ENCODE measurements at places on chromosomes 3 and 15. TPM values are rescaled to one million over a fixed set of nuclear protein-coding genes. Genes with fewer than 3 reads are reported as not detected.

DNA sequence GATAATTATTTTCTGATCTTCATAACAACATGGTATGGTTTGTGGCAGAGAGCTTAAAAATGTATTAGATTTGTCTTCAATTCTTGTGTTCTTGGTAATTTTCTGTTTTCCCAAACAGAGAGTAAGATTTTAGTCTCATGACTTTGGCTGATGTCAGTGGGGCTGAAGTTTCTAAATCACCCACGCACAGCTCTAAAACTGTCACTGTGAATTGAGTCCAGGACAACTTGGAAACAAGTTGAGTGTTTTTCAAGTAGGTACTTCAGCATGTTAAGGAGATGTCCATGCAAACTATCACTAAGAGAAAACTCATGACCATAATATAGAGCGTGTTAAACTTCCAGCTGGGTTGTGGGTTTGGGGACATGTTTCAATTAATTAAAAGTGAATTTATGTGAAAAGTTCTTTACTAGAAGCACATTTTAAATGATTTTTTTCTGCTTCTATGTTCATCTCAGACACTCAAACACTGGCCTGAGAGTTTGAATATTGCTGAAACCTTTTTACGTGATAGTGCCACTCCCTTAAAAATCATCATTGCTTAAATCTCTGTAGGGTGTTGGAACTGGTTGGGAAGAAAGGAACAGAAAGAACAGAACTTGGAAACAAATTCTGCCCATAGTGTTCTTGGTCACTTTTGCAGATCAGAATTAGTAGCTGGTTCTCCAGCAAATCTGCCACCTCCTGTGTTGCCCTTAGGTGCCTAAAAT lies 89.8 kb downstream of the KLHL25 start:
- no peaks in the 10 kb centered on the region for H3K27me3 ChIP-seq
- no peaks in the 10 kb centered on the region for H3K36me3 ChIP-seq
- H3K27ac ChIP-seq: peak overlapping the region; percentile 3
- H3K4me1 ChIP-seq: peaks cover 7% of the 10 kb centered on the region

DNA sequence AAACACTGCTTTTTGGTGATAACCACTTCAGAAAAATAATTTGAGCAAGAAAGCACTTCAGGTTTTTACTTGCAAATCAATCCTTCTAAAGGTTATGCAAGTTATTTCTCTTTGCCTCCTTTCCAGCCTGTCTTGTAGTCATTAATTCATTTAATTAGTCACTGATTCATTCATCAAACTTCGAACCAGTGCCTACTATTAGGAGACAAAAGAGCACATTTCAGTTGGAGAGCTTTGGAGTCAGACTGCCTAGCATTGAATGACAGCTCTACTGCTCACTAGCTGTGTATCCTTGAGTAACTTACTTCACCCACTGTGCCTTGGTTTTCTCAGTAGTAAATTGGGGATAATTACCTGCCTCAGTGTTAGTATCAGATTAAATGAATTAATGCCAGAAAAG lies 14.9 kb upstream of the LRRC58 start:
- H3K36me3 ChIP-seq: no peaks in the 10 kb centered on the region
- peaks cover 2% of the 10 kb centered on the region for H3K27me3 ChIP-seq
- H3K4me1 ChIP-seq: no peaks in the 10 kb centered on the region

Gene GNAT1
- 0.08 TPM for total RNA-seq

GRCh38 chr15:101191242-101191641 lies 60.6 kb downstream of the CHSY1 start:
- no peaks in the 10 kb centered on the region for H3K36me3 ChIP-seq
- no peaks in the 10 kb centered on the region for H3K27me3 ChIP-seq
- DNase-seq: no peak
- no peak overlapping the region for H3K4me3 ChIP-seq

Gene CCDC39
- total RNA-seq: under 0.01 TPM

- no peak overlapping the region for H3K27ac ChIP-seq
- DNase-seq: no peak
- H3K36me3 ChIP-seq: no peaks in the 10 kb centered on the region
- H3K27me3 ChIP-seq: no peaks in the 10 kb centered on the region
- H3K4me3 ChIP-seq: no peak overlapping the region
Observed at GRCh38 chr3:53936347-53936746, 44.7 kb upstream of the SELENOK start.

DNA sequence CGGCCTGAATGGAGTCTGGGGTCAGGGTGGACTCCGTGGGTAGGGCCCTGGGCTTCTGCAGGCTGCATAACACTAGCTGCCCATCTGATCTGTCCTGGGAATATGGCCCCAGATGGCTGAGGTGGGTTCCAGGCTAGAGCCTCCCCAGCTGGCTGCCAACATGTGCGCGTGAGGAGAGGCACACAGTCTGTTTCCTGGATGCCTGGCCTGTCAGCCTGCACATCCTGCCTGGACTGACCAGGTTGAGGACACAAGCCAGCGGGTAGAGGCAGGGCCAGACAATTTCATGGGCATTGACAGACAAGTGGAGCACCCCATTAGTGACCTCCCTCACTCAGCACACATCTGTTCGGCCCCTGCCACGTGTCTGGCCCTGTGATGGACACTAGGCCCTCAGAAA lies 29.8 kb upstream of the RPL29 start:
- H3K4me3 ChIP-seq: no peak overlapping the region
- H3K36me3 ChIP-seq: no peaks in the 10 kb centered on the region
- no peaks in the 10 kb centered on the region for H3K27me3 ChIP-seq
- H3K4me1 ChIP-seq: no peaks in the 10 kb centered on the region
- no peak for DNase-seq

GRCh38 chr15:59371458-59372351 lies 966 bp downstream of the MYO1E start:
- H3K36me3 ChIP-seq: no peaks in the 10 kb centered on the region
- peak overlapping the region; percentile 90 for H3K4me3 ChIP-seq
- H3K4me1 ChIP-seq: peaks cover 15% of the 10 kb centered on the region
- no peak for DNase-seq

GRCh38 chr15:74655424-74655823 lies 39.8 kb downstream of the CLK3 start:
- no peak for DNase-seq
- no peaks in the 10 kb centered on the region for H3K36me3 ChIP-seq
- H3K27ac ChIP-seq: no peak overlapping the region
- H3K27me3 ChIP-seq: no peaks in the 10 kb centered on the region

DNA sequence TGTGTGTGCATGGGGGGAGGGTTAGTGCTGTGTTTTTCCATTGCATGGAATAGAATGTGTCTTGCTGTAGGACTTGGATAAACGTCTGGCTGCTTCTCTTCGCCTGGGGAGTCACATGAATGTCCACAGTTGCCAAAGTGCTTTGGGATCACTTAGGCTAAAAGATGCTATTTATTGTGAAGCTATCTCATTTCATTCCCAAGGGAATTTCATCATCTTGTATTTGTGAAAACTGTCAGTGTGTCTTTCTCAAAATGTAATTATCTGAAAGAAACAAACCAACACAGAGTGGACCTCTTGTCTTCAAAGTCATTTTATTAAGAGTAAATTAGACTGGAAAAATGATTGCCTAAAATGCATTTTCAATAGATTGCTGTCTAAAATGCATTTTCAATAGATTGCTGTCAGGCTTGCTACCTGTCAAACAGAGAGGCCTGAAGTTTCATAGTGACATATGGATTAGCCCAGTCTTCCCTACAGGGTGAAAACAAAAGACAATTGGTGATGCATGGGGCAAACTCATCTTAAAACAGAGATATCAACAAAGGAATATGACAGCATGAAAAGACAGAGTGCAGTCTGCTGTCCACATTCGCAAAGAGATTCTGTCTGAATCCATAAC lies 117.1 kb upstream of the GOLIM4 start:
- no peak for DNase-seq
- no peaks in the 10 kb centered on the region for H3K27me3 ChIP-seq
- H3K4me1 ChIP-seq: no peaks in the 10 kb centered on the region
- H3K36me3 ChIP-seq: no peaks in the 10 kb centered on the region
- H3K27ac ChIP-seq: no peak overlapping the region
- no peak overlapping the region for H3K4me3 ChIP-seq

DNA sequence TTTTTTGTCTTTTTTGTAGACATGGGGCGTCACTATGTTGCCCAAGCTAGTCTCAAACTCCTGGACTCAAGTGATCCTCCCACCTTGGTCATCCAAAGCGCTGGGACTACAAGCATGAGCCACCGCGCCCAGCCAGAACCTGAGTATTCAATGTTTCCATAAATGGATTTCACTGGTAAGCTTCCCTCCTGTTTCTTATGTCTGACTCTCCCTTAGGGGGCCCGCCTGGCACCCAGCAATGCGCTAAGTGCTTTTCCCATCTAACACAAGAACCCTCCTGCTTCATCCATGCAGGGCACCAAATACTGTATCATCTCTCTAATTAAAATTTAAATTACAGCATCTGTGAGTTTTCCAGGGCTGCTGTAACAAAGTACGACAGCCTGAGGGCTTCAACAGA lies 44.9 kb downstream of the KLF15 start:
- no peak for DNase-seq
- no peaks in the 10 kb centered on the region for H3K27me3 ChIP-seq
- no peaks in the 10 kb centered on the region for H3K4me1 ChIP-seq
- no peaks in the 10 kb centered on the region for H3K36me3 ChIP-seq

Gene WDR72
- total RNA-seq: 6.1 TPM

DNA sequence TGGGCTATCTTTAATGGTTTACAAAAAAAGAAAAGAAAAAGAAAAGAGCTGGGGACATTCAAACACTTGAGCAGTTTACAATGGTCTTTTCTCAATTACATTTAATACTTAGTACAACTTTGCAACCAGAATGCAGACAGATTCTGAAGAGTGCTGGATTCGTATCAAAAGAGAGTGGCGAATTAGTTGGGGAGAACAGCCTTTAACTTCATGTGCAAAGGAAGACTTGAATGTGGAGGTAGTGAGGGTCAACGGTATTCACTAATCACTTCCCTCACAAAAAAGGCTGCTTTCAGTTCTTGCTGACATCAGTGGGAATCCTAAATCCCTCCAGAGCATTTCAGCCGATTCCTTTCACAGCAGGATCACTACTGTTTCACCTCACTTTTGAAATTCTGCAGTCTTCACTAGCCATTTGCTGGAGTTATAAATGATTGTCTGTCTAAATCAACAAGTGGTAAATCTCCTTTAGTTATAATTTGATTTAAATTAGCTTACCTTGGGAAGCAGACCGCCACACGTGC lies 323.0 kb upstream of the SEMA6D start:
- H3K4me1 ChIP-seq: no peaks in the 10 kb centered on the region
- H3K27ac ChIP-seq: no peak overlapping the region
- no peak for DNase-seq
- H3K4me3 ChIP-seq: no peak overlapping the region
- no peaks in the 10 kb centered on the region for H3K36me3 ChIP-seq

Gene AGBL1
- total RNA-seq: not detected

- no peak for DNase-seq
- no peaks in the 10 kb centered on the region for H3K27me3 ChIP-seq
- H3K36me3 ChIP-seq: no peaks in the 10 kb centered on the region
- no peak overlapping the region for H3K27ac ChIP-seq
- no peak overlapping the region for H3K4me3 ChIP-seq
Observed at GRCh38 chr3:73235768-73236167, 174.3 kb downstream of the EBLN2 start.

Gene ZBTB11
- total RNA-seq: 18.7 TPM

All from liver (tissue), 10 donors.